ENCODE measurements at places on chromosomes 3 and 15.

DNA sequence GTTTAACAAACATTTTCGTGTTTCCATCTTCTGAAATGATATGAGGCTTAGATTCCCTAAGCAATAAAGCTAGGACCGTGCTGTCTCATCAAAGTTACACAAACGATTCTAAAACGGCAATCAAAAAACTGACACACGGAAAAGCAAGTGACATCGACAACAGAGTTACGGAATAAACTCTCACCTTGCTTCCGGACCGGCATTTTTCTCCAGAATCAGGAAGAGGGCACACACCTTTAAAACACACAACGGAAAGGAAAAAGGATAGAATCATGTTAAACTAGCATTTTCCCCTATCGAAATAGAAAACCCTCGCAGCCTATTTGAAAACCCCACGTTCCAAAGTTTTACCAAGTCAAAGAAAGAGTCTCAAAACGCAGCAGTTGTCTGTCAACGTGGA, 1.4 kb downstream of the DLG1 start:
- no peak for DNase-seq

DNA sequence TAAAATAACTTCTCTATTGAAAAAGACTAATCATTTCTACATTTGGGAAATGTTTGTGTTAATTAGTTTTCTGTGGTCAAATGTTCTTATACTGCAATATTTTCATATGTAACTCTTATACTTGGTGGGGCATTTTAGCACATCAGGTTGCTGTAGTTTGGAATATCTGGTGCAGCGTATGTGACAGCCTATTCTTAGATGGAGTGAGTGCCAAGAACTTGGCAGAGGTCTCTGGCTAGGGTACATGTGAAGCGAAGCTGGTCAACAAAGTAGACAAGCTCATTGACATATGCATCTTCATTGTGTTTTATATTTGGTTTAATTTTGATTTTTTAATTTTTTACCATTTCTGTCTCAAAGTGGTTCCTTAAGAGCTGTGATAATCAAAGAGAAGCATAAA, 53.2 kb downstream of the CHAC1 start:
- DNase-seq = no peak

- no peak for DNase-seq
These were observed 108.1 kb upstream of the THBS1 start for GRCh38 chr15:39472621-39473297.

DNA sequence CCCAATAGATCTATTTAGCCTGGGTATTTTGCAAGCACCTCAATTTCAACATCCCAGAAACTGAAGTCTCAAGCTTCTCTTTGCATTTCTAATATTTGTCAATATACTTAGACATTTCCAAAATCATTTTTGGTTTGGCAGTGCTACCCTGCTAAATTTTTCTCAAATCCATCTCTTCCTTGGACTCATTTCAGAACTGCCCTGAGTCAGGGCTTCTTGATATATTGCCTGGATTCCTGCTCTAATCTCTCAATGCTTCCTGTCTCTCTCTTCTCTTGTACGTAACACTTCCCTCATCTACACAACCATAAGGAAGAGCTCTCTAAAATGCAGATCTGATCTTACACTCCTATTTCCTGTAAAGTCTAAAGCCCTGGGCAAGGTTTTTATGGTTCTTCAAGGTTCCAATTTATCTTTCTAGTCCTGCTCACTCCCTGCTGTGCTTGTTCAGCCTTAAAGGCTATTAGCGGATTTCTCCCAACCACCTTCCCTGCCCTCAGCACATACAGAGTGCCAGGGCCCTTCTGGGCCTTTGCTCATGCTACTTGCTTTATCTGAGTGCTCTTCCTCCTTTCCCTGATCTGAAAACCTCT, 53.0 kb upstream of the MME start:
- no peak for DNase-seq

GRCh38 chr3:16289144-16289889, 24.3 kb downstream of the OXNAD1 start:
- DNase-seq = no peak

DNA sequence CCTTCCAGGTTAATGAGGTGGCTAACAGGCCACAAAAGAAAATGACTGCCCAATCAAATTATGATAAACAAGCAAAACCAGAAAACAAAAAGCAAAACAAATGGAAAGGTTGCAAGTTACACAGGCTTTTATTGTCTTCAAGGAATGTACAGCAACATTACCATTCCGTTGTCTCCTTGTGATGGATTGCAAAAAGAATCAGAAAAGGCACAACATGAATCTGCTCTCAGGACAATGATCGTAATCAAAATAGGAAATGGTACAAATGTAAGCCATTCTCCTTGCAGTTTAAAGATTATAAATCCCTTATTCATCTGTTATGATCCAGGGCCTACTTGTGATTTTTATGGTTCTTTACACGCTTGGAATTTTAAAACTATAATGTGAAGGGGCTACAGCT, 125.8 kb downstream of the ECT2 start:
- no peak for DNase-seq

DNA sequence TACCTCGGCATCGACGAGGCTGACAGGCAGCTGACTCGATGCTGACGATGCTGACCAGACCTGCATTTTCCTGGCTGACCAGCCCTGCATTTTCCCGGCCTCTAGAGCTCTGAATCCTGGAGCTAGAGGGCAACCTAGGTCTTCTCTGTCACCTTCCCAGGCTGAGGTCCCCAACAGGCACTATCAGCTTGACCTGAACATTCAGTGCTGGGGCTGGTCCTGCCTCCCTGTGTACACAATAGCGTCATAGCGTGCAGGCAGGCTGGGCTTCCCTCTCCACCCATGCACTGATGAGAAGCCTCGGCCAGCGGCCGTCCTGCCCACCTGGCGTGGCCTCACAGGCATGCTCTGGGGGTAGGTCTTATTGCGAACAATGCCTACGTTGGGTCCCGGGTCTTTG, 62.3 kb upstream of the SNRPA1 start:
- no peak for DNase-seq

Data from NT2/D1 (cell line).